Bronchial epithelial cell (primary cell): ENCODE measurements at places on chromosomes 3 and 15. TPM values are rescaled to one million over a fixed set of nuclear protein-coding genes. Genes with fewer than 3 reads are reported as not detected.
A peak's percentile ranks its signal among the peaks of the same experiment; 100 is the strongest.

The MYL3 gene
- not detected in 2 replicates for total RNA-seq

The ARF4 gene
- total RNA-seq = 91.4 and 96.9 TPM in 2 replicates

The RABL3 gene
- 22.5 and 31.1 TPM in 2 replicates for total RNA-seq

The NCKIPSD gene
- total RNA-seq = 10.5 and 14.3 TPM in 2 replicates

The C15orf62 gene
- 1.8 and 2.7 TPM in 2 replicates for total RNA-seq

The MCF2L2 gene
- 0.26 TPM in 2 replicates for total RNA-seq

The HYAL1 gene
- 7.1 and 8.3 TPM in 2 replicates for total RNA-seq

The CLRN1 gene
- total RNA-seq = not detected in 2 replicates

GRCh38 chr15:63226966-63227401, 37.6 kb downstream of the RAB8B start:
- no peak for DNase-seq

DNA sequence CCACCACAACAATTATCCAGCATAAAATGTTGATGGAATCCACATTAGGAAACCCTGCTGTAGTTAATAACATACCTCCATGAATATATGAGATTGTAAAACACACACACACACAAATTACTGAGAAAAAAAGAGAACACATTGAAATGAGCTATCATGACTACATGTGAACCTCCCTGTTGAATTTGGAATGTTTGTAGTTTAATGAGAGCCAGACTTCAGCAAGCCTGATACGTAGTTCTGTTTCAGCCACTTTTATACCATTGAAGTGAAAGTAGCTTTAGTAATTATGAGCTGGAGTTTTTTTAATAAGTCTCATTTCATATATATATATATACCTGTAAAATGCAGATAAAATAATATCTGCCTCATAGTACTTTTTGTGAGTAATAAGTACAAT, 1146.4 kb downstream of the NAALADL2 start:
- no peak for DNase-seq

GRCh38 chr15:52016316-52016715, 2.7 kb upstream of the MAPK6 start:
- DNase-seq = no peak

DNA sequence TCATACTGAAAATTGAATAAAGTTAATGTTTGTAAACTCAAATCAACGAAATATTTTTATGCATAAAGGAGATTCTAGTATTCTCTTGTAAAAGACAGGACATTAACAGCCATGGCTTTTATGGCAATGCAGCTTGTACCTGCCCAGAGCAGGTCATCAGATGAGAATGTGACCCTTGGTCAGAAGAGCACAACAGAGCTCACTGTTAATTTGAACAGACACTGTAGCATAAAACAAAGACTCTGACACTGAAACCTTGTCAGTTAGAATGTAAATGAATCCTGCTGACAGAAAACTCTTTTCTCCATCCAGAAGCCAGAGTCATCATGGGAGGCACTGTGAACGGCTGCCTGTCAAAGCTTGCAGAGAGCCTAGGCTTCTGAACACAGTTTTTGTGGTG, 410.6 kb downstream of the RAP2B start:
- no peak for DNase-seq

DNA sequence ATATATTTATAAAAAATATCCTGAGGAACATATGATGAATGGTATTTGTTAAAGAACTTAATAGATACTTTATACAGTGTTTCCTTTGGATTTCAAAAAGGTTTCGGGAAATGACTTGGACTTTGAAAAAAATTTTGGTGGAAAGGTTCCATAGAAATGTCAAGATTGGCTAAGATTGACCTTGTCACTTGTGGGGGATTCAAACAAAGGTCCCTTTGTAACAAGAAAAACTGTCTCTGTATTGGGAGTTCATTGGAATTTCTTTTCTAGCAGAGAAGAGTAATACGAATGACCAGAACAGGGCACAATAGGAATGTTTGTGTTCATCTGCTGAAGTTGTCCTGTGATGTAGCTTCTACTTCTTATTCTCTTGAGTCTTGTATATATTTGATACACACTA, 43.2 kb downstream of the ARHGEF26 start:
- DNase-seq = no peak

- DNase-seq = peak; percentile 22
Observed at GRCh38 chr3:134650431-134651346, at the start of gene KY. KY (minus strand) TSS chr3:134651022; CDS start chr3:134650960, 62 bp downstream.

DNA sequence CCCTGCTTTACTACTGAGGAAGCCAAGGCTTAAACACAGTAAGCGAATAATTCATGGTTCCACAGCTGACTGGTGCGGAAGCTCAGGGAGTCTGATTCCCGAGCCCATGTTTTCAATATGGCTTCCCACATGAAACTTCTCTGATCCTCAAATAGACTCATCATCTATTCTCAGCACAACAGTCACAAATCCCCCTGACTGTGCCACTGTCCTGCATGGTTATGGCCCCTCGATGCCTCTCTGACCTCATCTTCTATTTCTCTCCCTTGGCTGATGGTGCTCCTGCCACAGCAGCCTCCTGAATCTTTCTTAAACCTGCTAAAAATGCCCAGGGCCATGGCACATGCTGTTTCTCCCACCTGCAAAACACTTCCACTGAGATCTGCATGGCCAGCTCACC, 43.2 kb downstream of the SRGAP3 start:
- DNase-seq = no peak

GRCh38 chr3:34374521-34374920, 576.1 kb downstream of the PDCD6IP start:
- no peak for DNase-seq

- no peak for DNase-seq
Observed at GRCh38 chr3:153456833-153457545, 295.0 kb downstream of the RAP2B start.

GRCh38 chr15:71244250-71244649, 129.0 kb downstream of the THSD4 start:
- no peak for DNase-seq

DNA sequence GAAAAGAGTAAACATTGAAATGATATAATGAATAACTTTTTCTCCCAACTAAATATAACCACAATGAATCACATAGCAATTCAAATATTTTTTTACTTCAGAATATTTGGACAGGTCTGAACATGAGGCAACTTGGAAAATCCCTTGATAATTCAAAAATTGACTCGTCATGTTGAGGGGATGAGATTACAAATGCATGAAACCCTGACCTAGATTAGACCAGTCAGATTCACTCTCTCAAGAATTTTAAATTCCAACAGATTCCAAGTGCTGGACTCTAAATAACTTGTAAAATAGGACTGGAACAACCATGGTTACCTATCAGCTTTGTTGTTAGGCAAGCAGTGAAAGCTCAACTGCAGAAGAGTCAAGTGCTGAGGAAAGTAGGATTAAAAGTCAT, 317.5 kb downstream of the GBE1 start:
- DNase-seq = peak; percentile 95

DNA sequence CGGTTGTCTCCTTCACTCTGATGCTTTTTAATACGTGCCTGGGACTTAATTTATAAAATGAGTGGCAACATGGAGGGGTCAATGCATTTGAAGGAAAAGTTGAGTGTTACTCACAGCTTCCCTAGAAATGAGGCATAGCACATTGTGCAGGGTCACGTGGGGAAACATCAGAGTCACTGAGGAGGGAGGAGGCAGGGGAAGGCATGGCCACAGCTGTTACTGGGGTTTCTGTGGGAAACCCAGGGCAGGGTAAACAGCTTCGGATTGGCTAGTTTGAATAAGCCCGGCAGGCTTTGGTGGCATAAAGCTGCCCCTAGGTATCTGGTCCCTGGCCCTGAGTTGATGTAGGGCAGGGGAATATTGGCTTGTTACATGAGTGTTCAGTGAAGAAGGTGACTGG, 98.9 kb upstream of the ST8SIA2 start:
- DNase-seq = no peak
